ENCODE measurements at places on chromosomes 2 and 18. TPM values are rescaled to one million over a fixed set of nuclear protein-coding genes. Genes with fewer than 3 reads are reported as not detected.

Gene EFEMP1
- 446 TPM for total RNA-seq

Gene GKN2
- total RNA-seq: not detected

Gene SETBP1
- 21.6 TPM for total RNA-seq

Gene RTP5
- total RNA-seq: not detected

Gene ALK
- total RNA-seq: 1.0 TPM

Gene TMX3
- 44.5 TPM for total RNA-seq

Gene ZDBF2
- total RNA-seq: 10.6 TPM

Gene EHD3
- total RNA-seq: 2.4 TPM

Gene RAX
- total RNA-seq: not detected

Gene BCL11A
- total RNA-seq: 0.64 TPM

Gene HOXD12
- total RNA-seq: not detected

Gene SLC30A3
- not detected for total RNA-seq

Gene ST3GAL5
- 33.1 TPM for total RNA-seq

Gene INPP5D
- 28.8 TPM for total RNA-seq

Gene RIT2
- not detected for total RNA-seq

Gene SERPINB13
- not detected for total RNA-seq
